ENCODE measurements at places on chromosomes 12 and 14.

- DNase-seq, result no peak
Observed at GRCh38 chr12:131883521-131883900, 10.9 kb upstream of the ULK1 start.

DNA sequence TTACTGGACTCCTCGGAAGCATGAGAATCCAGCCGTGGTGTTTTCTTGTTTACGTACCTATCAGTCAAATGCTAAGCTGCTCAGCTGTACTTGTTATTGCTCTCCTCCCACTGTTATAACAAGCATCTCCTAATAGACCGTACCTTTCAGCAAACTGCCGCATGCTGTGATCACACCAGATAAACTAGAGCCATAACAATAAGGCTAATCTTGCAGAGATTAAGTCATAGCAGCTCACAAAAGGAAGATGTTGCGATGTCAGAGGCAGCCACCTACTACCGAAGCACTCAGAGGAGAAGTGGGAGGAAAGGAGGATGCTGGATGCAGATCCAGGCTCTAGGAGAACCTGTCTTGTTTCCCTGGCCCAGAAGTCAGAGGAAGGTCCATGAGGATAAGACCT is 196.0 kb downstream of the GALC start:
- no peak for DNase-seq

GRCh38 chr14:99203080-99203479 is 68.9 kb downstream of the BCL11B start:
- DNase-seq, result no peak

GRCh38 chr14:89563471-89563870 is 146.4 kb upstream of the FOXN3 start:
- DNase-seq, result no peak

DNA sequence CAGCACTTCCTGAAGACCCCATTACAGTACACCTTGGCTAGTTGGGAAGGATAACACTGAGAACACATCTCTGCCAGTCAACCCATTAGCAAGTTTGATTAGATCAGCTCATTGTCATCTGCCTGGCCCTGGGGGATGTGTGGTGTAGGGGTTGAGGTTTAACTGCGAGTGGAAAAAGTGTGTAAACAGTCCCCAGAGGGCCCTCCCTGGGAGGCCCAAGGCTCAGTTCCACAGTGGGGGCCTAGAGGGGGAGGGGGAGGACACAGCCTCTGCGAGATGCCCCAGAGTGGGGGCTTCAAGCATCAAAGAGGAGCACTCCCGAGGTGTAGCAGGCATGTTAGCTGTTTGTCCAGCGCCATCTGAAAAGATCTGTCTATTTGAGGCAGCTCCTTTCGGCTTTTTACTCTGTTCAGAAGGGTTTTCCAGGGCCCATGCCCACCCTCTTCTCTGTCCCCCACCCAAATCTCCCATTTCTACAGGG is 344 bp downstream of the LPAR5 start:
- DNase-seq, result no peak

- no peak for DNase-seq
Observed at GRCh38 chr14:77574446-77575115, 41.9 kb downstream of the SPTLC2 start.

Measured in activated CD4-positive, CD25-positive, alpha-beta regulatory T cell treated with anti-CD3 and anti-CD28 coated beads, Interleukin-2, amount 50 U/mL, for 16 hours (primary cell).